ENCODE measurements at places on chromosomes 4 and X.
A peak's percentile ranks its signal among the peaks of the same experiment; 100 is the strongest.

- peak; percentile 30 for DNase-seq
Measured at GRCh38 chrX:94932278-94932965, 1258.4 kb downstream of the FAM133A start.

DNA sequence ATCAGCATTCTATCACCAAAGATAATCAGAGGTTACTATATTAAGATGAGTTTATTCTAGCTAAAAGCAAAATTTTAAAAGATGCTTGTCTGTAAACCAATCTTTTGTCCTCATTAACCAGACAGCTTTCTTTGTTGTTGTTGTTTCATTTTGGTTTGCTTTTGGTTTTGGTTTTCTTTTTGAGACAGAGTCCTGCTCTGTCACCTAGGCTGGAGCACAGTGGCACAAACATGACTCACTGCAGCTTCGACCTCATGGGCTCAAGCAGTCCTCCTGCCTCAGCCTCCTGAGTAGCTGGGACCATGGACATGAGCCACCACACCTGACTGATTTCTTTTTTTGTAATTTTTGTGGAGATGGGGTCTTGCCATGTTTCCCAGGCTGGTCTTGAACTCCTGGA lies 102.9 kb downstream of the COX18 start:
- no peak for DNase-seq

GRCh38 chr4:41057467-41057866 lies 156.9 kb downstream of the APBB2 start:
- DNase-seq, result no peak

- no peak for DNase-seq
Measured at GRCh38 chrX:142828129-142828528, 197.6 kb upstream of the SPANXN4 start.

DNA sequence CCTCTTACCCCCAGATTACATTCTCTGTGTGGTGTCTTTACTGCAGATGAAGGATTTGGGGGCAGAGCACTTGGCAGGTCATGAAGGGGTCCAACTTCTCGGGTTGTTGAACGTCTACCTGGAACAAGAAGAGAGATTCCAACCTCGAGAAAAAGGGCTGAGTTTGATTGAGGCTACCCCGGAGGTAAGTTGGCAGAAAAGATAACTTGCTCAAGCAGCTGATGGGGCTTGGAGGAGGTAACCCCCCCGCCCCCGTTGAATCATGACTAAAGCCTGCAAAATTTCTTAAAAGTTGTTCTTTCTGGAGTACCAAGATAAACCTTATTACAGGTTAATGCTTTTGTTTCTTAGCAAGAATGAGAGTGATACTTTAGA lies 1.5 kb downstream of the CCNG2 start:
- no peak for DNase-seq

GRCh38 chr4:143251348-143251747 lies 66.6 kb downstream of the USP38 start:
- DNase-seq, result no peak

GRCh38 chr4:53365121-53365485 lies 758 bp downstream of the SCFD2 start:
- DNase-seq, result no peak

- DNase-seq, result no peak
Measured at GRCh38 chr4:7655511-7656243, 220.9 kb upstream of the PSAPL1 start.

DNA sequence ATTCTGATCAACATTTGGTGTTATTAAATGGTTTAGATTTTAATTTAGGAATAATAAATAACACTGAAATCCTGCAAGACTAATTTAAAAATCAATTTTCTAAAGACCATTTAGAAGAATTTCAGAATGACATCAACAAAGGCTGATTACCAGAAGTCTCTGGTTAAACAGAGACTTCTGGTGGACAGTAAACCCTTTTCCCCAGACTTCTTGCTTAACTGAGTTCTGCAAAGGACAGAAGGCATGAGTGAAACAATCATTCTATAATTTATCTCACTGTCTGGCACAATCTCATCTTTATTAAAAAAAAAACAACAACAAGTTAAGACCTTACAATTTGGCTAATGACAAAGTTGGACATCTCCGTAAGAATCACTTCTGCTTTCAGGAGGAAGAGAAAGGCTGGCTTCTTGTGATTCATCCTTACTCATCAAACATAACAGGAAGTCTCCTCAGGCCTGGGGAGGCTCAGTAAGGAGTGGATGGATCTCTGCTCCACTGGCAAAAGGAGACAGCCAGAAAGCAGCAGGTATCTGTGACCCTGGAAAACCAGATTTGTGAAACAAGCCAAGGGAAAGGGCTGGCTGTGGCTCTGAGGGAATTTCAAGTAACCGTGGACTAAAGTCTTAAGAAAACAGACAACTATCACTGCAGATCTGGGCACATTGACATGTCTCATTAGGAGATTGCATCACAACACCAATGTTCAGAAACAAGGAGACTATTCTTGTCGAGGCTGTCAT lies 908 bp upstream of the TLR6 start:
- peak; percentile 79 for DNase-seq

Measured in GM06990 (cell line).